ENCODE measurements at places on chromosomes 3 and 15. TPM values are rescaled to one million over a fixed set of nuclear protein-coding genes. Genes with fewer than 3 reads are reported as not detected.

- DNase-seq = no peak
Observed at GRCh38 chr3:41249318-41249717, 50.0 kb downstream of the CTNNB1 start.

GRCh38 chr3:71245971-71246880 lies 337.3 kb downstream of the FOXP1 start:
- DNase-seq = no peak

GRCh38 chr3:197583371-197583770 lies 27.6 kb upstream of the BDH1 start:
- no peak for DNase-seq

DNA sequence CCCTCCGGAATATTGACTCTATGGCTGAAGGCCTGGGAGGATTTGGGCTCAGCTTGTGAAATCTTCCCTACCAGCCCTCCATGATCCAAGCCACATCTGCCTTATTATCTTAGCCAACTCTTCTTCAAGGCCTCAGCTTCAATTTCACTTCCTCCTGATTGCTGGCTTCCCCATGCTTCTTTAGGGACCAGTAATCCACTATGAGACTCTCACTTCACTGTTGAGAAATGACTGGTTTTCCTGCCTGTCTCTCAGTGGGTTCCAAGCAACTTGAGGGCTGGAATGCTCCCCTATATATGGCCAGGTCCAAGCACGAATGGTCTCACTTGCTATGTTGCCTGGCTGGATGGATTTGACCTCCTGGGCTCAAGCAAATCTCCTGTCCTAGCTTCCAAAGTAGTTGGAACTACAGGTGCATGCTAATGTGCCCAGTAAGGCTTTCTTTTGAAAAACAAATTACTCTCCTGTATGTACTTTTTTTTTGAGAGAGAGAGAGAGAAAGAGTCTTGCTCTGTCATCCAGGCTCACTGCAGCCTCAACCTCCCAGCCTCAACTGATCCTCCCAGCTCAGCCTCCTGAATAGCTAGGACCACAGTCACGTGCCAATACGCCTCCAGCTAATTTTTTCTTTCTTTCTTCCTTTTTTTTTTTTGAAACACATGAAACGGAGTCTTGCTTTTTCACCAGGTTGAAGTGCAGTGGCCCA lies 7.9 kb upstream of the PIK3CB start:
- no peak for DNase-seq

DNA sequence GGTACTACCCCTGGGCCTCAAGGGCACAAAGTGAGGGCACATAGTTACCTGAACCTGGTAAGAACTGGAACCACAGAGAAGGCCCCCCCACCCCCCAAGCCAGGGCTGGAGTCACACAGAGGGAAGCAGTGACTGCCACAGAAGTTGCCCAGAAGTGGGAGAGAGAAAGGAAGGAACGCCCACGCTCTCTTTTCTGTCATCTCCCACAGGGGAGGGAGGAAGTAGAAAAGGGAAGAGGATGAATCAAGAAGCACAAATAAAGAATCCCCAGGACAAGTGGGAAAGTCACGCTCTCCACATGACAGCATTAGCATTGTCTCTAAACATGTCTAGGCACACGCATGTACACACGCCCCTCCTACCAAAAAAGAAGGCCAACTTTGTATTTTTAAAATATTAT lies 114.7 kb upstream of the FRMD4B start:
- DNase-seq = no peak

DNA sequence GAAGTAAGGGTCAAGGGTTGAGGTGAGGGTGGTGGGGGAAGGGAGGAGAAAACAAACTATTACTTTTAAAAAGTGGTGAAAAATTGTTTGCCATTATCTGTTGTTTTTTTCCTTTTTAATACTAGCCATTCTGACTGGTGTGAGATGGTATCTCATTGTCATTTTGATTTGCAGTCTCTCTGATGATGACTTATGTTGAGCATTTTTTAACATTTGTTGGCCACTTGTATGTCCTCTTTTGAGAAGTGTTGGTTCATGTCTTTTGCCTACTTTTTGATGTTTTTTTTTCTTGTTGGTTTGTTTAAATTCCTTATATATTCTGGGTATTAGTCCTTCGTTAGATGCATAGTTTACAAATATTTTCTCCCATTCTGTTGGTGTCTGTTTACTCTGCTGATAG lies 185.9 kb upstream of the ANKRD28 start:
- DNase-seq = no peak

Gene TMEM212
- total RNA-seq = not detected

Gene A4GNT
- not detected for total RNA-seq
